ENCODE measurements at places on chromosomes 6 and 20. TPM values are rescaled to one million over a fixed set of nuclear protein-coding genes. Genes with fewer than 3 reads are reported as not detected.
A peak's percentile ranks its signal among the peaks of the same experiment; 100 is the strongest.

- H3K4me1 ChIP-seq: peaks cover 5% of the 10 kb centered on the region
- no peak overlapping the region for H3K27ac ChIP-seq
- H3K4me3 ChIP-seq: no peak overlapping the region
- peaks cover 2% of the 10 kb centered on the region for H3K36me3 ChIP-seq
These were observed 44.0 kb upstream of the SPDEF start for GRCh38 chr6:34600101-34600500.

CCN2 gene
- 48.9 TPM for polyA plus RNA-seq

- H3K4me3 ChIP-seq: no peak overlapping the region
- no peaks in the 10 kb centered on the region for H3K4me1 ChIP-seq
- no peaks in the 10 kb centered on the region for H3K36me3 ChIP-seq
- H3K27me3 ChIP-seq: no peaks in the 10 kb centered on the region
- no peak for DNase-seq
These were observed 15.4 kb downstream of the COQ3 start for GRCh38 chr6:99378636-99379035.

DNA sequence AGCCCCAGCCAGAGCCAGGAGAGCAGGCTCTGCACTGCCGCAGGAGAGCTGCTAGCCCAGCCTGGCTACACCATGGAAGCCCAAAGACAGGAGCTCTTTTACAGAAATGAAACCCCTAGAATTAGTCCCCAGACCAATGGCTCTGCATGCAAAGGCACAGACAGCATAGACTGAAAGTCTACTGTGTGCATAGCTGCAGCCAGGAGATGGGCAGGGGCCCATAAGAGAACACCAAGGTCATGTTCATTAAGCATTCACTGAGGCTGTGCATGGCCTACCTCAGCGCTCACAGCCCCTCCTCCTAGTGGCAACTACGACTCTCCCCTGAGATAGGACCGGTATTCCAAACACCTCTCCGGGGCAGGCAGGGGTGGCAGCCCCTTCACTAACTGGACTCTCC lies 34.9 kb downstream of the SNX5 start:
- no peak overlapping the region for H3K4me3 ChIP-seq
- H3K27me3 ChIP-seq: no peaks in the 10 kb centered on the region

GRCh38 chr20:63165356-63166192 lies 50.4 kb downstream of the YTHDF1 start:
- DNase-seq: no peak
- no peak overlapping the region for H3K27ac ChIP-seq
- no peak overlapping the region for H3K4me3 ChIP-seq
- peaks cover 37% of the 10 kb centered on the region for H3K27me3 ChIP-seq

DNA sequence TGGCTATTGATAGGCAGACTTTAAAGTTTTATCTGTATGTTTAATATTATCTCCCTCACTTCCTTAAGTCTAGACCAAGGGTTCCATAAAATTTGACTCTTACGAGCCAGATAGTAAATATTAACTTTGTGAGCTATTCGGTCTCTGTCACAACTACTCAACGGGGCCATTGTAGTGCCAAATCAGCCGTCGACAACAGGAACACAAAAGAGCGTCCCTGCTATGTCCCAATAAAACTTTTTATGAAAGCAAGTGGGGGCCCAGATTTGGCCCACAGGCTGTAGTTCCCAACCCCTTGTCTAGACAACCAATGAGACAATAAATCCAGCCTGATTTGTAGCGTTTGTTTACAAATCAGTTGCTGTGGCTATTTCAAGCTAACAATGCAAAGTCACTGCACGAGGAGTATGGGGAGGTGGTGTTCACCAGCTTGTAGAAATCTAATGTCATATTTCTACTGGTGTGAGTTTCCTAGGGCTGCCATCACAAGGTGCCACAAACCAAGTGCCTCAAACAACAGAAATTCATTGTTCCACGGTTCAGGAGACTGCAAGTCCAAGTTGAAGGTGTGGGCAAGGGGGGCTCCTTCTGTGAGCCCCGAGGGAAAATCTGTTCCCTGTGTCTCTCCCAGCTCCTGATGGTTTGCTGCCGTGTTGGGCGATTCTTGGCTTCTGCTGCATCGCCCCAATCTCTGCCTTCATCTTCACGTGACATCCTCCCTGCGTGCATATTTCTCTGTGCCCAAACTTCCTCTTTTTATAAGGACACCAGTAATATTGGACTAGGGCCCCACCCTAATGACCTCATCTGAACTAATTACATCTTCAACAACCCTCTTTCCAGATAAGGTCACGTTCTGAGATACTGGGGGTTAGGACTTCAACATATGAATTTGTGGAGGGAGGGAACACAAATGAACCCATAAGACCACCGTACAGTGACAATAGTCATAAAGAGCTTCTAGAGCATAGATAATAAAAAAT lies 356.0 kb upstream of the JARID2 start:
- H3K36me3 ChIP-seq: no peaks in the 10 kb centered on the region
- peaks cover 3% of the 10 kb centered on the region for H3K27me3 ChIP-seq
- DNase-seq: no peak
- H3K4me3 ChIP-seq: no peak overlapping the region

BPIFA1 gene
- not detected for polyA plus RNA-seq

- DNase-seq: no peak
- H3K4me1 ChIP-seq: peaks cover 3% of the 10 kb centered on the region
- no peak overlapping the region for H3K27ac ChIP-seq
- H3K27me3 ChIP-seq: peaks cover 7% of the 10 kb centered on the region
- no peak overlapping the region for H3K4me3 ChIP-seq
These were observed 24.6 kb upstream of the GTSF1L start for GRCh38 chr20:43751167-43752050.

DNA sequence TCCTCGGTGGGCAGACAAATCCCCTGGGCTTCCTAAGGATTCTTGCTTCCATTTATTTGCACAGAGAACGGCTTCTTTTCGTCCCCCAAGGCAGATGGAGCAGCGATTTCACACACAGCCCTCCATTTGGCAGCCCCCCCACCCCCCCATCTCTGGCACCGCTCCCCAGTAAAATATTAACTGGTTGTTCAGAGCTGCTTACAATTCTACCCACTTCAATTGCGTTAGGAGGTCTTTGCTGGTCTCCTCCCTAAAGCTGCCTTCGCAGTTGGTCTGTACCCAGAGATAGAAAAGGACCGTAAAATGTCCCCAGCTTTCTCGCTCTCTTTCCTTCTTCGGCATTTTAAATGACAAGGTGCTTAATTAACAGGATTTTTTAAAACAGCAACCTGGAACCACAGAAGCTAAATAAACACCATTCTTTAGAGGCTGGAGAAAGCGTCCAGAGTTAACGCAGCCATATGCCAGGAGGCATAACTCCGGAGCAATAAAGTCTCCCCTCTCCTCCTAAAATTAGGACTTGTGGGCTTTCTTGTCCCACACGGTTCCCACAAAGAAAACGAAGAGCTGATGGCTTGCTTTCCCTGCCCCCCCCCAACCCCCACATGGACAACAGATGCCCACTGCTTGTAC lies 1.7 kb upstream of the ZMYND8 start:
- peak overlapping the region; percentile 99 for H3K27ac ChIP-seq
- DNase-seq: no peak
- no peak overlapping the region for H3K4me3 ChIP-seq
- H3K4me1 ChIP-seq: peaks cover 85% of the 10 kb centered on the region

VGLL2 gene
- polyA plus RNA-seq: 111 TPM

- no peak overlapping the region for H3K27ac ChIP-seq
- H3K4me1 ChIP-seq: no peaks in the 10 kb centered on the region
- H3K27me3 ChIP-seq: no peaks in the 10 kb centered on the region
These were observed 94.0 kb downstream of the SHLD1 start for GRCh38 chr20:5844063-5844681.

DNA sequence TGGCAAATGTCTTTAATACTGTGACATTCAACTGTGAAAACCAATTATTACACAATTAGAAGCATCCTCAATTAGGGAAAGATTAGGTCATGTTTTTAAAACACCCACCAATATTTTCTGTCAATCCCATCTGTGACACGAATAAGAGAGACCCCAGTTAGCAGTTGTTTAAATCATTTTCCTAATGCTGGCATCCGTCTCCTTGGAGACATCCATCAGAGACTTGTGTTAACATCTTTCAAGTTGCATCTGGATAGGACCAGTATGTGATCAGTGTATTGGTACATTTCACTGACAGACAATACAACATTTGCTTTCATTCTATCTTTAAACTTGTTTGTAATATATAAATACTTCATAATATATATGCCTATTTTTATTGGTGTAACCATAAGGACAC lies 420.7 kb upstream of the RNF217 start:
- H3K36me3 ChIP-seq: no peaks in the 10 kb centered on the region
- no peaks in the 10 kb centered on the region for H3K4me1 ChIP-seq
- DNase-seq: no peak
- no peaks in the 10 kb centered on the region for H3K27me3 ChIP-seq
- no peak overlapping the region for H3K4me3 ChIP-seq
- no peak overlapping the region for H3K27ac ChIP-seq

HLA-DQB1 gene
- polyA plus RNA-seq: 4.4 TPM

GRCh38 chr20:60695226-60696000 lies 556.6 kb upstream of the CDH4 start:
- H3K27me3 ChIP-seq: peaks cover 5% of the 10 kb centered on the region
- DNase-seq: no peak
- no peak overlapping the region for H3K4me3 ChIP-seq
- no peaks in the 10 kb centered on the region for H3K4me1 ChIP-seq
- no peaks in the 10 kb centered on the region for H3K36me3 ChIP-seq
- no peak overlapping the region for H3K27ac ChIP-seq

DNA sequence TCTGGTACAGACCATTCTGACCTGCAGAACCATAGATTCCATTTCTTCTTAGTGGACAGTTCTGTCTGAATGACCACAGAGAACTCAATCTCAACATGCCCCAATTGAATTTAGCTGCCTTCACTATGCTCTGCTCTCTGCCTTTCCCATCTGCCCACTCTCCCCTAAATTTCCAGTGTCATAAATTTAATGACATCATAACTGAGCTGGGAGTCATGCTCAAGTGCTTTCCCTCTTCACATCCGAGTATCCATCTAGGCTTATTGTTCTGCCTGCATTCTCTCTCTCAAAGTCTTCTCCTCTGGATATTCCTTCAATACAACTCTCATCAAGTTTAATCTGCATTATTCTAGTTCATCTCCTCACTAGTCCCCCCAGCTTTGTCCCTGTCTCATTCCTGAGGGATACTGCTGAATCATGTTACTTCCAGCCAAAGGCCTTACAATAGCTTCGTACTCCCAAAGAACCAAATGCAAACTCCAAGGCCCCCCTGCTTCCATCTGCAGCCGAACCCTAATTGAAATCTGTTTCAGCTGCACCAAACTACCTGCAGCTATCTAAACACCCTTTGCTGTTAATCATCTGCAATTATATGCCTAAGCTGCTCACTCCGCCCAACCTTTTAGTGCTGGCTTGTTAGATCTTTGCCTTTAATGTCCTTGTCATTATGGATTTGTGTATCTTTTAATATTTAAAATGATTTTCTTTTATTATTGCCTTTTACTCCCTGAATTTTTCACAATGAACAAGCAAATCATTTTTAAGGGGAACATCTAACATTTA lies 46.1 kb downstream of the SLC35B3 start:
- no peak overlapping the region for H3K4me3 ChIP-seq
- H3K27ac ChIP-seq: no peak overlapping the region
- H3K4me1 ChIP-seq: no peaks in the 10 kb centered on the region
- no peak for DNase-seq
- no peaks in the 10 kb centered on the region for H3K27me3 ChIP-seq

- H3K4me3 ChIP-seq: no peak overlapping the region
- H3K36me3 ChIP-seq: no peaks in the 10 kb centered on the region
- no peak for DNase-seq
- no peaks in the 10 kb centered on the region for H3K27me3 ChIP-seq
- no peaks in the 10 kb centered on the region for H3K4me1 ChIP-seq
- no peak overlapping the region for H3K27ac ChIP-seq
These were observed 295.0 kb downstream of the KCNQ5 start for GRCh38 chr6:72916906-72917305.

RSPH4A gene
- polyA plus RNA-seq: 0.60 TPM

DNA sequence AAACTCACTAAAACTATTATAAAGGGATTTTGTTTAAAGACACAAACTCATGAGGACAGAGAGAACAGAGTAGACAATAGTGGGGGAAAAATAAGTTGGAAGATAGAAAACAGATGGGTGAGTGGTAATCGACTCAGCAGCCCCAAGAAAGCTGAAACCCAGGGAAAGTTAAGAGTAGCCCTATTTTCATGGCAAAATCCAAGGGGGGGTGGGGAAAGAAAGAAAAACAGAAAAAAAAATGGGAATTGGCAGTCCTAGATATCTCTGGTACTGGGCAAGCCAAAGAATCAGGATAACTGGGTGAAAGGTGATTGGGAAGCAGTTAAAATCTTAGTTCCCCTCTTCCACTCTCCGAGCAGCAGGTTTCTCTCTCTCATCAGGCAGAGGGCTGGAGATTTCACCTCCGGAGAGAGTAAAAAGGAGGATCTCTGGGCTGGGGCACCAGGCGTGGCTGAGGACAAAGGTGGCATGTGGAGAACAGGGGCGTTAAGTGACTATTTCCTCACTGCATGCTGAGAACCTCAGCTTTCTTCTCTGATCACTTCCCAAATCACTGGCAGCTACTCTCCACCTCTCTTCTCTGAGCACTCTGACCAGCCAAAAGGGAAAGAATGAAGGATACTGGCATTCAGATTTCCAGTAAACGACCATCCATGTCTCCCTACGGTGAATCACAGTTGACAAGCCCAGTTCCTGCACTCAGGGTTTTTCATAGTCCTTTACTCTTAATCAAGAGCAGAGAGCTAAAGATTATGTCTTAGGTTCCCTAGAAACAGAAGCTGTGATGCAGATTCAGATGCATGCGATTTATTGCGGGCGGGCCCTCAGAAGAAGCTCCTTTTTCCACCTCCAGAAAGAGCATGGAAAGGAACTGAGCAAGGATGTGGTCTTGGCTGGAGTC lies 7.3 kb upstream of the RNF24 start:
- DNase-seq: peak; percentile 74
- H3K27me3 ChIP-seq: no peaks in the 10 kb centered on the region
- peaks cover 31% of the 10 kb centered on the region for H3K4me1 ChIP-seq

DNA sequence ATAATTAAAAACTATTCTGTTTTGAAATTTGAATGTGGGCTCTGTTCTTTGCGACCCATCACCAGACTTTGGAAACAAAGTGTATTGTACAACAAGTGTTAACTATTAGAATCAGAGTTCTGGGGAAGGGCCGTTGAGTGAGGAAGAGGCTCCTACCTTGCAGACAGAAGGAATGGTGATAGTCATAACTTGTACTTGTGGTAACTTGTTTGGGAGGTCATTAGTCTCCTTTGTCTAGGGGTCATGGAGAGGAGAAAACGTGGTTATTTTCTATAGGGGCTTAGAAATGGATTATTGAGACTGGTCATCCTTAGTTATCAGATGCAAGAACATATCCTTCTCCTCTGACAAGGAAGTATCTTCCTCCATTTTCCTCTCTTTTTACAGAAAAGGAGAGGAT lies 174.8 kb downstream of the BMP2 start:
- H3K36me3 ChIP-seq: no peaks in the 10 kb centered on the region
- no peak overlapping the region for H3K4me3 ChIP-seq
- H3K27ac ChIP-seq: no peak overlapping the region
- H3K27me3 ChIP-seq: no peaks in the 10 kb centered on the region

- no peak overlapping the region for H3K4me3 ChIP-seq
- no peak overlapping the region for H3K27ac ChIP-seq
- no peaks in the 10 kb centered on the region for H3K36me3 ChIP-seq
- no peaks in the 10 kb centered on the region for H3K27me3 ChIP-seq
These were observed 60.2 kb downstream of the NOL4L start for GRCh38 chr20:32524829-32525501.

- H3K27me3 ChIP-seq: no peaks in the 10 kb centered on the region
- H3K36me3 ChIP-seq: peaks cover 31% of the 10 kb centered on the region
- DNase-seq: no peak
- no peak overlapping the region for H3K4me3 ChIP-seq
These were observed 145.8 kb downstream of the PREX1 start for GRCh38 chr20:48681873-48682426.

GRCh38 chr20:9480066-9480465 lies 34.3 kb upstream of the LAMP5 start:
- no peak for DNase-seq
- H3K4me3 ChIP-seq: no peak overlapping the region
- no peaks in the 10 kb centered on the region for H3K27me3 ChIP-seq
- no peaks in the 10 kb centered on the region for H3K36me3 ChIP-seq
